Left ventricle myocardium inferior (tissue), 1 donor: ENCODE measurements at places on chromosomes 4 and X.
A peak's percentile ranks its signal among the peaks of the same experiment; 100 is the strongest.

GRCh38 chr4:113349430-113349829 is 300.0 kb downstream of the ANK2 start:
- DNase-seq: no peak

- no peak for DNase-seq
Observed at GRCh38 chrX:50577326-50577725, 106.7 kb upstream of the DGKK start.

- DNase-seq: no peak
Observed at GRCh38 chr4:5825321-5826041, 67.4 kb downstream of the CRMP1 start.

DNA sequence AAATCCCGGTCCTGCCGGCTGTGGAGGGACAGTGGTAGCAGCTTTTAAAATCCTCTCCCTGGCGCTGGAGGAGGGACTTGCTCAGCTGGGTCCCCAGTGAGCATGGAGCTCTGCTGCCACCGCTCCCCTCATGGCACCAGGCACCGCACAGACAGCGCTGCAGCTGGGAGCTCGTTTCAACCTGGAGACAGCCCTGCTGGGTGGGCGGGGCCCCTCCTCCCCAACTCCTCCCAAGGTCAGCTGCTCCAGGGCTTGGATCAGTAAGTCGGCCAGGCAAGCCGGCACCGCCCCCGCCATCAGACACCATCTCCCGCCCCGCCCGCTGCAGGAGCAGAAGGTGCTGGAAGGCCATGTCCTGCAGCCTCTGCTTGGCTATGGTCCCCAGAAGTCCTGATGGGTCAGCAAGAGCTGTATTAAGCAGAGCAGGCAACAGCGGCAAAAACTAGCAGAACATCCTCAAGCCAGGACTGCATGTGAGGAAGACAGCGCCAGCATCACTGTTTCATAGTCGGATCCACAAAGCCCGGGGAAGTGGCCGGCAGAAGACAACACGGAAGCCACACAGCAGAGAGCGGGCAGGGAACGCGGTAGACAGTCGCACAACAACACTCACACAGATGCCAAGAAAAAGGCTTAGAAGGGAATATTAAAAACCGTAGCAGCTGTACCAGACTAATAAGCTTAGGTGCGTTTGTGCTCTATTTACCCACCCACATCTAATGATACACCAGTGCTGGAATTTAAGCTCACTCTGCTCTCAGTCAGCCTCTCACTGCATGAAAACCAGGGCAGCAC is 16.2 kb downstream of the ZFYVE28 start:
- DNase-seq: peak; percentile 73

DNA sequence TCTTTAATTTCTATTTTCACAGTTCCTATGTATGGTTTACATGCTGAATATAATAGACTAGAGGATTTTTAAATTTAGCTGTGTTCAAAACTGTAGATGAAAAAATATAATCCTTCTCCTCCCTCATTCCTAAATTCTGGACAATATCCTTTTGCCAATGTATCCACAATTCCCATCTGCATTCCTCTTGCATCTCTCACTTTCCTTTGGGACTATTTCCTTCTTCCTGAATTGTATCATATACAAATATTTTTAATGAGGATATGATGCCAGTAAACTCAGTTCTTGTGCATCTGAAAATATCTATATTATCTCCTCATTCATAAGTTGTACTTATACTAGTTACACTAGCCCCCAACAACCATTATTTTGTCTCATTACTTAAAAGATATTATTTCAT is 46.7 kb downstream of the DDX60L start:
- DNase-seq: no peak

- DNase-seq: no peak
Observed at GRCh38 chr4:86977621-86978184, 42.9 kb downstream of the AFF1 start.

GRCh38 chr4:38490753-38491446 is 173.1 kb upstream of the KLF3 start:
- no peak for DNase-seq

DNA sequence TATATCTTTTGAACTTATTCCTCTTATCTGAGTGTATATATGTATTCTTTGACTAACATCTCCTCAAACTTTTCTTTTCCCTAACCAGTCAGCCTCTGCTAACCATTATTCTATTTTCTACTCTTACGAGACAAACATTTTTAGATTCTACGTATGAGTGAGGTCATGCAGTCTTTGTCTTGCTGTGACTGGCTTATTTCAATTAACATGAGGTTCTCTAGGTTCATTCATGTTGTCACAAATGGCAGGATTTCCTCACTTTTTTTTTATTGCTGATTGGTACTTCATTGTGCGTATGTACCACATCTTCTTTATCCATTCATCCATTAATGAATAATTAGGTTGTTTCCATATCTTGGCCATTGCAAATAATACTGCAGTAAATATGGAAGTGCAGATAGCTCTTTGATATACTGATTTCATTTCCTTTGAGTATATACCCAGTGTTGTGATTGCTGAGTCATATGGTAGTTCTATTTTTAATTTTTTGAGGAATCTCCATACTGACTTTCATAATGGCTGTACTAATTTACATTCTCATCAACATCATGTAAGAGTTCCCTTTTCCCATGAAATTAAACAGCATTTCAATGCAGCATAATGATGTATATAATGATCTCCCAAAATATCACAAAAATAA is 80.1 kb downstream of the HS3ST1 start:
- no peak for DNase-seq

GRCh38 chr4:110268790-110269189 is 70.4 kb upstream of the ELOVL6 start:
- DNase-seq: no peak

DNA sequence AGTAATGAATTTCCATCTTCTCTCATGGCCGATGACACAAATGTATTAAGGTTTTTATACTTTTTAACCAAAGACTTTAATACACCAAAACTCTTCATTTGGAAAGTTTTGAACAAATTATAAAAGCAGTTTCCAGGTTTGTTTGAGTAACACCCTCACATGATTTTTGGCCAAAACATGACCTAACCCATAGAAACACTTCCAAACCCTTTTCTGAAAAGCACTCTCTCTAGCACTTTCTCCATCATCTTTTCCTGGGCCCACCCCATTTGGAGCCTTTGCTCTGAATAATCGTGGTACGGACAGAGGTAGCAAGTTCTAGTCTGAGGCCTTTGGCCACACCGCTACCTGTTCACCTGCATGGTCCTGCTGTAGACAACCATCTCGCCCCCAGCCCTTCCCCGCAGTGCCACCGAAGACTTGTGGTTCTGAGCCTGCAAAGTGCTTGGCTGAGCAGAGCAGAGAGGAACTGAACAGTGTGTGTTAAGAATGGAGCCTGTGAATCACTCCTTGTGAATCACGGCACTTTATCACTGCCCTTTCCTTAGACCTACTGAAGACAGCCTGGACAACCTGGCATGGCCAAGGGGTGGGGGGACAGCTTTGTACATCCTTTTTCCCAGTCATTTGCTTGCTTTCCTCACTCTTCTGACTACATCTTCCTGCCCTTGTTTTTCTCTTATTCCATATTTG is 181.8 kb downstream of the PTTG2 start:
- no peak for DNase-seq

DNA sequence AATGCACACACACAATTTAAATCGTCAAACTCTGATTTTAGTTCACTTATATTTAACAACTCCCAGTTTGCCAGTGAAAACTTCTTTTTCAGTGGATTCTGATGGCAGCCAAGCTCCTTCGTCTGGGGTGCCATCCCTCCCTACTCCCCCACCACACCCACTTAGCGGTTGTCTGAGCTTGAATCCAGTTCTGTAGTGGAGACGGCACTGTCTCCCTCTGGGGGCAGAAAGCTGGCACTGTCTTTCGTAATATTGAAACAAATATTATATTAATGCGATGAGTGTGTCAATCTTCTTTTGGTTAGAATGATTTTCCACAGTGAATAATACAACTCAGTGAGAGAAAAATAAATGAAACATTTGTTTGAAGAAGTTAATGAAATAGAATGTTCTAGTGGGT is 5.4 kb downstream of the MEPE start:
- no peak for DNase-seq

DNA sequence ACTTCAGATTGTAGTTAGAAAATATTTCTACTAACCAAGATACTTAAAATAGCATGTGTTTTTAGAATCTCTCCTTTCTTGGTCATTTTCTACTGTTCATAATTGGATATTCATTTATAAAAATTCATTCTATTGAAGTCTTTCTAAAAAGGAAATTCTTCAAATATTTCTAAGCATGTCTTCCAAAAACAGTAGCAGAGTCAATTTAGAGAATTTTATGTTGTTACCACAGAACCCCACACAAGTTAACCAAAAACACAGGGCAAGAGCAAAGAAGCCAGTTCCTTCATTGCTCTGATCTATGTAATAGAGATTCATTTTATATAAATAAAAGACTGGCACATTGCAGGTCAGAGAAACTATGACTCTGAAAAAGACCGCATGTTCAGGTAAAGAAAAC is 345.1 kb upstream of the PITX2 start:
- DNase-seq: no peak

DNA sequence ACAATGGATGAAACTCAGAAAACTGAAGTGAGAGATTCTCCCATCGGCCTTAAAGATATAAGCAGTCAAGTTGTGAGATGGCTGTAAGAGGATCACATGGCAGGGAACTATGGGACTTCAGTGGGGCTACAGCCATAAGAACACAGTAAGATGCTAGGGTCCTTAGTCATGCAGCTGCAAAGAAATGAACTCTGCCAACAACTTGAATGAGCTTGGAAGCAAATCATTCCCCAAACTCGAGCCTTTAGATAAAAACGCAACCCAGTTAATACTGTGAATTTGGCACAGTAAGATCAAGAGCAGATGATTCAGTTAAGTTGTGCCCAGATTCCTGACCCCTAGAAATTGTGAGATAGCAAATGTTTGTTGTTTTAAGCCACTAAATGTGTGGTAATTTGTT is 117.3 kb downstream of the FAM13A start:
- DNase-seq: no peak

DNA sequence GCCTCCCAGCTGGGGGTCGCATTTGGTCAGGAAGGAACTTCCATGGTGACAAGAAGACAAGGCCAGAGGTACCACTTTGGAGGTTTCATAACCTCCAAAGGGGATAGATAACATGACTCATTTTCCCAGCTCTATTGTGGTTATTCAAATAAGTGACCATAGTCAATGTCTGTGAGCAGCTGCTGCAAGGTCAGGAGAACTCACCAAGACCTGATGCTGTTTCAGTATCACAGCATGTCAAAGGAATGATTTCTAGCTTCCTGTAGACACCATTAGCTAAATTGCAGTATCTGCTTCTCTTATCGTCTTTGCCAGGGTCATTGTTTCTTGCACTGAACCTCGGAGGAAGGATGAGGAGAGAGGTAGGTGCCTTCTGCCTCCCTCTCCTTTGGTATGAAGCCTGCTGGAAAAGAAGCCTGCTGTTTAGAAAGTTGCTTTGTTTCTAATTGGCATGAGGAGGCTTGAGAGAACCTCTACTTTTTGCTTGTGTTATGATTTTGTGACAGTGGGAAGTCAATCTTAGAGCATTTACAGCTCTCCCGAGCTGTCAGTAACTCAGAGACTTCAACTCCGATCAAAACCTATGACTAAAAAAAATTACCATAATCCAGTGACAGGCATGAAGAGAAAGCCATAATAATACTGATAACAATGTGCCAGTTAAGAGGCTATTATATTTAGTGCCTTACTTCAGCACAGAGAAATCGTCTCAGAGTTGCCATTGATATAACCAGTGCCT is 38.0 kb upstream of the GATB start:
- DNase-seq: no peak

DNA sequence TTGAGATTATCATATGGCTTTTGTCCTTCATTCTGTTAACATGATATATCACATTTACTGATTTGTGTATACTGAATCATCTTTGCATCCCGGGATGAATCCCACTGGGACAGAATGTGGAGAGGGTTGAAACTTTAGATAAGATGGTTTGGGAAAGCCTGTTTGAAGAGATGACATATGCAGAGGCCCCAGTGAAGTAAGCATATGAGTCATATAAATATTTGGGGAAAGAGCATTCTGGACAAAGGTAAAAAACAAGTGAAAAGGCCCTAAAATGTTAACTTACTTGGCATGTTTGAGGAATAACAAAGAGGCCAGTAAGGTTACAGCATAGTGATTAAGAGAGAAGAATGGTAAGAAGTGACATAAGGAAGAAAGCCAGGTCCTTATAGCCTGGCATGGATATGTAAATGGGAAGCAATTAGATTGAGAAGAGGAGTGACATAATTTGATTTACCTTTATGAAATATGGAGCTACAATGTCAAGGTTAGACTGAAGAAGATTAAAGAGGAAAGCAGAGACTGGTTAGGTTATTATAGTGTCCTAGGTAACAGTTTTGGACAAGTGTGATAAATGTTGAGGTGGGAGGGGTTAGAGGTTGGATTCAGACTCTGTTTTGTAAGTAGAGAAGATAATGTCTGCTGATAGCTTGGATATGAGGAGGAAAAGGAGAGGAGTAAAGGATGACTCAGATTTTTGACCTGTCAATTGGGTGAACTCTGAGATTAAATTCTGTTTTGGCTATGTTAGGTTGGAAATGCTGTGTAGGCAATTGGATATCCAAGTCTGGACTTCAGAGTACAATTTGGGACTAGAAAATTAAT is 54.6 kb upstream of the DRP2 start:
- DNase-seq: no peak

DNA sequence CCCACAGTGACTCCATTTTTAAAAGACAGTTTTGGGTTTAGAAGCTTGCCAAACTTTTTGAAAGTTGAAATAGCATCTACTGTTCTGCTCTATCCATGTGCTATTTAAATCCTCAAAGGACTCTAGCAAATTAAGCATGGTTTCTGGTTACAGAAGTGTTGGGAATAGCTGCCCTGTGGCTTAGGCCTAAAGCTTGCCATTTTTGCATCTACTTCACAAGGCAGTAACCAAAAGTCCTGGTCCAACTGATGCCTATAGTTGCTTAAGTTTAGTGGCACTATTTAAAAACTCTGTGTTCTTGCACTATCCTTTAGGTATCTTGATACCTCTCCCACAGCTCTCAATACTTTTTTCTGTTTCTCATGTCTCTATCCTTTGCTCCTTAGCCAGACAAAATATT is 251.0 kb upstream of the GPC4 start:
- DNase-seq: no peak

- DNase-seq: no peak
Observed at GRCh38 chr4:62644372-62644771, 1444.2 kb downstream of the ADGRL3 start.

GRCh38 chrX:16014171-16014570 is 109.2 kb upstream of the GRPR start:
- DNase-seq: no peak

GRCh38 chrX:31012509-31013025 is 59.3 kb downstream of the FTHL17 start:
- DNase-seq: no peak

GRCh38 chr4:101807351-101807750 is 16.8 kb downstream of the BANK1 start:
- DNase-seq: no peak

DNA sequence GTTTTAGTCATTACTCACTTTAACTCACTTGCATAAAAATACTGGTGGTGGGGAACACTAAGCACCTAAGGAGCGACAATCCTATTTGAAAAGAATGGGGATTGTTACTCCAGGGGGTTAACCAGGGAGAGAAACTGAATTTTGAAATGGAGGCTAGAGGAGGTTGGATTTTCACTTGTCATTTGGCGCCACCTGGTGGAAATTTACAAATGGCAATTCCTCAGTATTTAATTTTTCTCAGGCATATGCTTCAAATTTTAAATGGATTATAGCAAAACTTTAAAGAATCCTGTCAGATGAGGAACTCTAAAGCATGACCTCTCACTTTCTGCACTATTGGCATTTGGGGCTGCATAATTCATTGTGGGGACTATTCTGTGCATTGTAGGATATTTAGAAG is 2.7 kb upstream of the GEMIN8 start:
- no peak for DNase-seq

GRCh38 chr4:137676357-137676998 is 144.2 kb upstream of the PCDH18 start:
- DNase-seq: no peak

GRCh38 chr4:73523126-73523525 is 41.6 kb downstream of the AFM start:
- no peak for DNase-seq
